ENCODE measurements at places on chromosomes 12 and 14. TPM values are rescaled to one million over a fixed set of nuclear protein-coding genes. Genes with fewer than 3 reads are reported as not detected.

DNA sequence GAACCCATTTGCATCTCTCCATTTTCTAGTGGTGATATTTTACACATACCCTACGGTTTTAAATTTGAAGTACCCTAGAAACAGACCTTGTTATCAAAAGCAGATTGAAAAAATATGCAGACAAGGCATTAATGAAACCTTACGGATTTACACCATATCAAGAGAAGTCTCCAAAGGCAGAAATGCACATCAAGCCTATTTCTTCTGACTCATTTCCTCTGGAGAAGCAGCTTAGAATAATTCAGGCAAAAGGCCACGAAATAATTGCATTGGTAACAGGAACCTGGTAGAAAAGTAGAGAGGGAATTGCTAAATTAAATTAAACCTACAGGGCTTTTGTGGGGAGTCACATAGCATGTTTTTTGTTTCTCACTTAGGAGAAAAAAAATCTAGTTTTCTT lies 34.7 kb downstream of the KICS2 start:
- no peaks in the 10 kb centered on the region for H3K27me3 ChIP-seq
- peaks cover under 1% of the 10 kb centered on the region for H3K36me3 ChIP-seq
- no peak overlapping the region for H3K27ac ChIP-seq
- DNase-seq = no peak
- no peaks in the 10 kb centered on the region for H3K4me1 ChIP-seq

KANSL2 gene
- total RNA-seq = 67.4 TPM

C14orf132 gene
- 0.70 TPM for total RNA-seq

TMEM229B gene
- total RNA-seq = 4.2 TPM

DNA sequence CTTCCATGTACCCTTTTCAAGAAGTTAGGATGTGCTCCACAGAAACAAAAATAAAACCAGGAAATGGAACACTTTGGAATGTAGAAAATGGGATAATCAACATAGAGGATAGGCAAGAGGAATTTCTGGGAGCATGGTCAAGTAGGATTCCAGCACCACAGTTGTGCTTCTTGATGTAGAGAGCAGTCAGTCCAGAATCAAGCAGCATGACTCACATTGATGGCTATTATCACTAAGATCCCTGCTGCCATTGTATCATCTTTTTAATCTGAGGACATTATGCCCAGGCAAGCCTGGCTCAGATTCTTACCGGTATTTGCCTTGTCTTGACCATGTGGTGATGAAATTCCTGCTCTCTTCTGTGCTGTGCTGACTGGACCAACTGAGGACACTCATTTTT lies 5.7 kb downstream of the ETFRF1 start:
- H3K27me3 ChIP-seq = no peaks in the 10 kb centered on the region
- peaks cover 10% of the 10 kb centered on the region for H3K4me1 ChIP-seq
- no peak for DNase-seq
- no peaks in the 10 kb centered on the region for H3K36me3 ChIP-seq
- no peak overlapping the region for H3K27ac ChIP-seq
- no peak overlapping the region for H3K4me3 ChIP-seq

- H3K4me1 ChIP-seq = peaks cover 61% of the 10 kb centered on the region
- peak overlapping the region; percentile 56 for H3K27ac ChIP-seq
- DNase-seq = no peak
- H3K27me3 ChIP-seq = no peaks in the 10 kb centered on the region
- no peaks in the 10 kb centered on the region for H3K36me3 ChIP-seq
- H3K4me3 ChIP-seq = no peak overlapping the region
Observed at GRCh38 chr14:95480887-95481226, 35.6 kb downstream of the SYNE3 start.

GRCh38 chr14:64646103-64646502 lies 58.1 kb upstream of the PLEKHG3 start:
- no peak overlapping the region for H3K27ac ChIP-seq
- no peak for DNase-seq
- no peaks in the 10 kb centered on the region for H3K36me3 ChIP-seq
- H3K27me3 ChIP-seq = no peaks in the 10 kb centered on the region

DNA sequence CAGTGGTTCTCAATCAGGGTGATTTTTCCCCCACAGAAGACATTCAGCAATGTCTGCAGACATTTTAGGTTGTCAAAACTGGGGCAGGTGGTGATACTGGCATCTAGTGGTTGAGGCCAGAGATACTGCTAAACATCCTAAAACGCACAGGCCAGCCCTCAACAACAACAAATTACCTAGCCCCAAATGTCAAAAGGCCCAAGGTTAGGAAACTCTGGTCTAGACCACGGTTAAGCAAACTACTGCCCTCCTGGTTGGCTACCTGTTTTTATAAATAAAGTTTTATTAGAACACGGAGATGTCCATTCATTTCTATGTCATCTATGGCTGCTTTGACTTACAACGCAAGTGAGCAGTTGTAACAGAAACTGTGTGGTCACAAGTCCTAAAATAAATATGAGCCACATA lies 186.7 kb downstream of the EFCAB11 start:
- H3K4me3 ChIP-seq = no peak overlapping the region
- H3K4me1 ChIP-seq = peaks cover 19% of the 10 kb centered on the region

GRCh38 chr12:113152835-113153814 lies 3.6 kb downstream of the CFAP73 start:
- peak overlapping the region; percentile 61 for H3K4me3 ChIP-seq
- no peak overlapping the region for H3K27ac ChIP-seq
- no peaks in the 10 kb centered on the region for H3K36me3 ChIP-seq
- H3K27me3 ChIP-seq = no peaks in the 10 kb centered on the region
- peaks cover 32% of the 10 kb centered on the region for H3K4me1 ChIP-seq

DNA sequence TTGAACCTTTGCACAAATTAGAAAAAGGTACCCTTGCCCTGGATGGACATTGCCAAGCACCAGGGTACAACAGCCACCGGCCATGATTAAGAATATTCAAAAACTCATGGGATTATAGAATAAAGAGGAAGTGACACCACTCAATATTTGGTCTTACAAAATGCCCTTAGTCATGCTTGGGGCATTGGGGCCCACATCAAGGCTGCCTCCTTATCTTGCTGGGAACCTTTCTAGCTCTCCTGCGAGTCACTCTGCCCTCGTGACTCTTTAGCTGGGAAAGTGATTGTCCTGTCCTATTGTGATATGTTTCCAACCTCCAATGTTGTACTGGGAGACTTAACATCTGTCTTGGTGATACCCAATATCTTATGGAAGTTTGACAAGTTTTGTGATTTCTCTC lies 57.8 kb downstream of the GTF2A1 start:
- no peaks in the 10 kb centered on the region for H3K4me1 ChIP-seq
- no peak overlapping the region for H3K4me3 ChIP-seq
- no peaks in the 10 kb centered on the region for H3K27me3 ChIP-seq

GRCh38 chr12:66011731-66012130 lies 118.8 kb downstream of the LLPH start:
- no peaks in the 10 kb centered on the region for H3K27me3 ChIP-seq
- H3K4me3 ChIP-seq = no peak overlapping the region
- no peaks in the 10 kb centered on the region for H3K4me1 ChIP-seq
- no peak overlapping the region for H3K27ac ChIP-seq
- no peak for DNase-seq

PZP gene
- not detected for total RNA-seq

GRCh38 chr14:95300697-95301526 lies 18.8 kb downstream of the CLMN start:
- H3K36me3 ChIP-seq = no peaks in the 10 kb centered on the region
- no peak overlapping the region for H3K4me3 ChIP-seq
- H3K27me3 ChIP-seq = no peaks in the 10 kb centered on the region
- DNase-seq = no peak

GRCh38 chr14:67513631-67514108 lies 19.4 kb upstream of the PLEKHH1 start:
- H3K36me3 ChIP-seq = no peaks in the 10 kb centered on the region
- H3K4me1 ChIP-seq = peaks cover 38% of the 10 kb centered on the region
- H3K4me3 ChIP-seq = no peak overlapping the region
- DNase-seq = no peak
- no peaks in the 10 kb centered on the region for H3K27me3 ChIP-seq
- peak overlapping the region; percentile 73 for H3K27ac ChIP-seq

GRCh38 chr12:558580-558979 lies 98.8 kb downstream of the B4GALNT3 start:
- no peak overlapping the region for H3K27ac ChIP-seq
- H3K27me3 ChIP-seq = peaks cover 2% of the 10 kb centered on the region
- no peak overlapping the region for H3K4me3 ChIP-seq
- DNase-seq = no peak

- H3K36me3 ChIP-seq = no peaks in the 10 kb centered on the region
- H3K4me3 ChIP-seq = no peak overlapping the region
- no peak overlapping the region for H3K27ac ChIP-seq
- no peaks in the 10 kb centered on the region for H3K27me3 ChIP-seq
- no peaks in the 10 kb centered on the region for H3K4me1 ChIP-seq
- DNase-seq = no peak
Observed at GRCh38 chr14:100031506-100032281, 33.5 kb upstream of the EVL start.

DNA sequence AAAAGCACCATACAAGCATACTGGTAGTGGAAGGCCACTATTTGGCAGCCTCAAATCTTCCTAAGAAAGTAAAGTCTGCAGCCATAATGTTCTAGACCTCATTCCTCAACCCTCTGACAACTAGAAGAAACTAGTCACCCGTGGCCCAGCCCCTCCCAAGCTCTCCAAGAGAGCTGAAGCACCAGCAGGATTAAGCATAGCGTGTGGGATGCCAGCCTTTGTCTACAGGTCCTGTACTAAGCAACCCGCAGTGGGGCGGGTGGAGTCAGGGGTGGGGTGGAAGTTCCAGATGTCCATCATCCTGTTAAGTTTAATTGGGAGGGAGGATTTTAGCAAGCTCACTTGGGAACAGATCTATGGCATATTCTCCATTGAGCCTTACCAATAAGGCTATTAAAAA lies 14.2 kb downstream of the SLC11A2 start:
- H3K27ac ChIP-seq = no peak overlapping the region
- H3K36me3 ChIP-seq = peaks cover 2% of the 10 kb centered on the region
- peaks cover 14% of the 10 kb centered on the region for H3K4me1 ChIP-seq
- no peak for DNase-seq

- H3K27ac ChIP-seq = no peak overlapping the region
- peaks cover 2% of the 10 kb centered on the region for H3K27me3 ChIP-seq
- H3K36me3 ChIP-seq = no peaks in the 10 kb centered on the region
- no peak overlapping the region for H3K4me3 ChIP-seq
Observed at GRCh38 chr12:104010606-104011169, 39.3 kb downstream of the GLT8D2 start.

DNA sequence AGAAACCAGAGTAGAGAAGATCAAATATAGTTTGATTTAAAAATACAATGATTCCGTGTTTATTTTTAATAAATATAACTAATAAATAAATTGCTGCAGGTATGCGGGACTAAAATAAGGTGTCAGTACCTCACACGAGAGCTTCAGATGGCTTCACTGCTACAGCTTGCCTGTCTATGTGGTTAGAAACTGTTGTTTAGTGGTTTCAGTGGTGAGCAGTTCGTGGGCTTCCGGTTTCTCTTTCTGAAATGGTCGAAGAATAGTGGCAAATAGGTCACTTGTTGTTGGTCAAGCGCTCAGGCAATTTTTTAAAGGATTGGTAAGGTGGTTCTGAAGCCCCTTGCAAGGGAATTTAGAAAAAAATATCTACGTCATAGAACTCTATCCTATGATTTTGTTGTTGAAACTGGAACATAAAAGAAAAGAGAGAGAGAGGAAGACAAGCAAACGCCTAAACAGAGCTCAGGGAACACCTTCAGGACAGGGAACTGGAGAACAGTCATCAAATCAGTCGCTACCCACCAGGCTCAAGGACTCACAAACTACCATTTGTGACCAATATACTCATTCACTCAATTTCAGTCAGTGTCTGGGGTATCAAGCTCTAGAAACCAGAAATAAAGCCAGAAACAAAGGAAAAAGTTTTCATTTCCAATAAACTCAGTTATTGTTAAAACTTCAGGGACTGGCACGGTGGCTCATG lies 31.3 kb downstream of the GABARAPL1 start:
- no peak overlapping the region for H3K27ac ChIP-seq
- DNase-seq = peak; percentile 19
